ENCODE measurements at places on chromosomes 11 and 22.

DNA sequence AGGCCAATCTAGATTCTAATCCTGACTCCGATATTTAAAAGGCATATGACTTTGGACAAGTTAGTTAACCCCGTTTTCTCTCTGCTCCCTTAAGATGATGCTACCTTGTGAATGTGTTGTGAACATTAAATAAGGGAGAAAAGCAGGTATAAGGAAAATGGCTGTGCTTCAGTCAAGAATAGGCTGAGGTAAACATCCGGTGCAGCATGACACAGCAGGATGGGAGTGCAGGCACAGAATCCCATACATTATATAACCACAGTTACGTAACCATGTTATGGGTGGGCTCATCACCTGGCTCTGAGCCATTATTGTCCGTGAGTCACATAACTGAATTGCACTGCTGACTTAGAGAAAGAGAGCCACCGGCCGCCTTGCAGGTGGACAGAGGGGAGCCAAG, 382.2 kb upstream of the ANO5 start:
- no peak for DNase-seq

DNA sequence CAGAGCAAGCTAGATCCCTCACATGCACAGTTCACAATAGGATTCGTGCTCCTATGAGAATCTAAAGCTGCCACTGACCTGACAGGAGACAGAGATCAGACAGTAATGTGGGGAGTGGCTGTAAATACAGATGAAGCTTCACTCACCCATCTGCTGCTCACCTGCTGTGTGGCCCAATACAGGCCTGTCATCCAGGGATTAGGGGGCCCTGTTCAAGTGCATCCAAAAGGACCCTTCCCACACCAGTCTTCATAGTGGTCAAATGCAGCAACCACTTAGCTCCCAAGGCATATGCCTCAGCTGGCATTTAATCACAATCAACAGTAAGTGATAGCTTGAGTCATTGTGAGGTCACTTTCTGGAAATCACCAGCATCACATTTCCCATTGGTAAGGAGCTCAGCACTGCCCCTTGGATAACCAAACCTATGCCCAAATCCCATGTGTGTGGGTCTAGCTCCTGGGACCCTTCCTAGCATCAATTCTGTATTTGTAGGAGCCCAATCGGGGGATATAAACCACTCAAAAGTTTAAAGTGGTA, 65.6 kb downstream of the OR4C45 start:
- DNase-seq = no peak

DNA sequence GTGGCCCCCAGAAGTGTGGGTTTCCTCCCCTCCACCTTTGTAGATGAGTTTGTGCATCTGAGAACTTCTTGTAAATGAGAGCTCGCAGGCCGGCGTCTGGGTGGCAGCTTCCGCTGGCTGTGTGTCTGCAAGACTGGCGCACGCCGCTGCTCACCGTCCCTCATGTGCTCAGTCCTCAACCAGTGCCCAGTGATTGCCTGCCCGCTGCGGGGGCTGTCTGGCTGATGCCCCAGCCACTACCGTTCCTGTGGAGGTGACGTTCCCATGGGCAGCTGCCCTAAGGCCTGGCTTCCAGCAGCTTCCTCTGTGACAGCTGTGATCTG, 8.8 kb downstream of the TBX1 start:
- no peak for DNase-seq

DNA sequence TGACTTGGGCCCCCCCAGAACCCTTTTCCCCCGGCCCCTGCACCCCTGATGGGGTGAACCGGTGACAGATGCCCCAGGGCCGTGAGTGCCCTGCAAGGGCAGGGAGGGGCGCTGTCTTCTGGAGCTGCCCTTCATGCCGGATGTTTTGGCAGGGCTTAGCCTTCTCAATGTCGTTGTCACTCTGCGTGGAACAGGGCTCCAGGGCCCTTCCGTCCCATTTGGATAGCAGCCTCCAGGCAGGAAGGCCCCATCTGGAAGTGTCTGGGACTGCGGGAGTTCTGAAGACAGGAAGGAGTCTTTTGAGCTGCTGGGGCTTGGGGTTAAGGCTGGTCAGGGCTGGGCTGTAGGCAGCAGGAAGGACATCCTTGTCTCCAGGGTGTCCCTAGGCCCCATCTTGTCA, 4.6 kb downstream of the FRMD8 start:
- no peak for DNase-seq

- DNase-seq = no peak
Observed at GRCh38 chr22:37295213-37295886, 13.0 kb downstream of the CYTH4 start.

- DNase-seq = no peak
Observed at GRCh38 chr11:36447514-36447913, 62.6 kb downstream of the TRAF6 start.

- no peak for DNase-seq
Observed at GRCh38 chr11:72524711-72525110, 90.4 kb upstream of the CLPB start.

- DNase-seq = peak; percentile 11
Observed at GRCh38 chr22:22748297-22748743, 103.9 kb downstream of the GGTLC2 start.

DNA sequence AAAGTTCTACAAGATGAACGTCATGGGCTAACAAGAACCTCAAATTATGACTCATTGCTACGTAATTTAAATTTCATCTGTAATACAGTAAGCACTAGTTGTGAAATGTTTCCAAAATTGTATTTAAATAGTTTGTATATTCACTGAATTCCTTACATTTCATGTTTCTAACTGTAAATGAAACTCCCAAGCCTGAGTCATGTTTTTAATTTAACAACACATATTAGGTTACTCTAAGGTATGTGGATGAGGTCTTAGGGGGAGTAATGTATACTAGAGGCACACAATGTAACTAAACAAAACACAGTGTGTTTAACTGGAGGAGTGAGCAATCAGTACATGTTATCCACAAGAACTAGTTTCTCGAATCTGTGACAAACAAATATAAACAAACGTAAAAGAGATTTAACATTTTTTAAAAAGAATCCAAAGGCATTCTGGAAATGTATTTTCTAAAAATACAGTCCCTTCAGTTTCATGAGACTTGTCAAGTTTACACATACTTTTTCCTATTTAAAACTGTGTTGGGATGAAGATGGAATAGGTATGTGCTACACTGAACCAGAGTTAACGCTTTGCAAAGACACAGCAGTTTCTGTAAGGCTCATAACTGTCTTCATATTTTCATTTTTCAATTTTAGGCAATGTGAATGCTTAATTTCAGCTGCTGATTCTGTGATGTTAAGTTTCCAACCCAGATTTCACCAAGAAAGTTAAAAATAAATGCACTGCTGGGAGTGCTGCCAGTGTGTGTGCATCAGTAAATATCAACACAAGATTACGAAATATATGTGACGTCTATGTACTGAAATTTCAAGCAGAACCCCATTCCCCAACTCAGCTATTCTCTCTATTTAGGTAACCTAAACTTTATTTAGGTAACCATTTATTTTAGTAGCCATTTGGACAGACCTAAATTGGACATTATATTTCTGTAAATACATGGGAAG, 52.6 kb downstream of the PITPNB start:
- no peak for DNase-seq

GRCh38 chr22:43539572-43540528, 128.0 kb downstream of the MPPED1 start:
- DNase-seq = no peak

GRCh38 chr11:8035200-8035855, 45.7 kb upstream of the TUB start:
- DNase-seq = no peak

- DNase-seq = no peak
Observed at GRCh38 chr11:111476956-111477355, 35.2 kb downstream of the BTG4 start.

DNA sequence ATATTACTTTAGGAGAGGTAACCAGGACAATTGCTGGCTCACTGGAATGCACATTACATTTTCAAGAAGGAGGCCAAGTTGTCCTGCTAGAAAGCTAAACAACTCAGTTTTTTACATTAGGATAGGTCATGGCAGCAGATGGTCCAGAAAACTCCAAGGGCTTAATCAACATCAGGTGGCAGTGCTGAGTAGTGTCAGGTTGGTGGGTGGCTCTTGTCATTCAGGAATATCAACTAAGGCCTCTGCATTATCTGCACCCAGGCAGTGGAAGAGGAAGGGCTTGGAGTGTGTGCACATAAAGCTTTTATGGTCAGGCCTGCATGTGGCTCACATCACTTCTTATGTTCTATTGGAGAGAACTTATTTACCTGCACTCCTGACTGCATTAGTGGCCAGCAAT, 32.2 kb upstream of the OR4B1 start:
- DNase-seq = no peak

DNA sequence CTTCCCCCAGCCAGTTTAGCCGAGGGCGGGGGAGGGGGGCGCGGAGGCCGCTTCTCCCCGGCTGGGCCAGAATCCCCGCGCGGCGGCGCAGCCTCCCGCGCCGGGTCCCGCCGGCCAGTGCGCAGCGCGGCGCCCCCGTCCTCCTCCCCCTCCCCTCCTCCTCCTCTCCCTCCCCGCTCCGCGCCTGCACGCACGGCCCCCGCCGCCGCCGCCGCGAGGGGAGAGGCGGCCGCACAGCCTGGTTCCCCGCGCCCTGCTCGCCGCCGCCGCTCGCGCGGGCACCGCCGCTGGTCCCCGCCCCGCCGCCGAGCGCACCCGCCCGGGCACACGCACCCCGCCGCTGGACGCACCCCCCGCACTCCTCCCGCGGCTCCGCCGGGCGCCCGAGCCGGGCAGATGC, at the start of gene FLRT1:
Gene FLRT1, plus strand, starts transcription at position 356 of the 400 bp plus-strand sequence. CDS start 80,337 bp downstream, outside the sequence.
- no peak for DNase-seq

GRCh38 chr11:15114501-15115475, at the start of gene INSC:
Gene INSC (plus strand): TSS chr11:15114923. CDS start chr11:15149175, 34,252 bp downstream.
- DNase-seq = no peak

- DNase-seq = no peak
Observed at GRCh38 chr11:118265954-118266353, 1.9 kb upstream of the MPZL2 start.

DNA sequence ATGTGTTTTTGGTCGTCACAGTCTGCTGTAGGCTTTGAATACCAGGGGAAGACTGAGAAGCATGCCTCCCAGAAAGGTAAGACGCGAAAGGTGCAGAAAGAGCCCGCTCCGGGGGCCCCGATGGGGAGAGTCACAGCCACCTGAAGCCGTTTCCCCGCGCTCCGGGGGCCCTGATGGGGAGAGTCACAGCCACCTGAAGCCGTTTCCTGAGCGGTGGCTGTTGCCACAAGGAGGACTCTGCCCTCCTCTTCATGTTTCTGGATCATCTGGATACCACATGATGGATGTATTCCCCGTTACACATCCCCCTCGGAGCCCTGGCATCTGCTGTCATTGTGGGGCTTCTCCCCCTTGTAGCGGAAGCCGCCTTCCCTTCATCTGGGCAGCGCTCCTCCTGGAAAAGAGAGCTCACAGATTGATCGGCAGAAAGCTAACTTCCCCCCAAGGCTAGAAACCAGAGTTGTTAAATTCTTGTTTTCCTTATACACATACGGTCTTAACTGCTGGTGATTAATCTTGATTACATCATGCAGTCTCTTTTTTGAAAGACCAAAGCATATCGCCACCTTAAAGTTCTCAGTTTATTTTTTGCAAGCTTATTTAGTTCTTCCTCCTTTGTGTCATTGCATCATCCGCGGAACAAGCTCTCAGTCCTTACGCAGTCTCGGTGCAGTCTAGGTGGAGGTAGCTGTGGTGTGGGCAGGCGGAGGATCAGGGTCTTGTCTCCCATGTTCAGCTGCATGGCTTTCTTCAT, 17.5 kb downstream of the CTTN start:
- DNase-seq = no peak

GRCh38 chr11:61873588-61874376, 17.6 kb downstream of the FADS3 start:
- DNase-seq = no peak

DNA sequence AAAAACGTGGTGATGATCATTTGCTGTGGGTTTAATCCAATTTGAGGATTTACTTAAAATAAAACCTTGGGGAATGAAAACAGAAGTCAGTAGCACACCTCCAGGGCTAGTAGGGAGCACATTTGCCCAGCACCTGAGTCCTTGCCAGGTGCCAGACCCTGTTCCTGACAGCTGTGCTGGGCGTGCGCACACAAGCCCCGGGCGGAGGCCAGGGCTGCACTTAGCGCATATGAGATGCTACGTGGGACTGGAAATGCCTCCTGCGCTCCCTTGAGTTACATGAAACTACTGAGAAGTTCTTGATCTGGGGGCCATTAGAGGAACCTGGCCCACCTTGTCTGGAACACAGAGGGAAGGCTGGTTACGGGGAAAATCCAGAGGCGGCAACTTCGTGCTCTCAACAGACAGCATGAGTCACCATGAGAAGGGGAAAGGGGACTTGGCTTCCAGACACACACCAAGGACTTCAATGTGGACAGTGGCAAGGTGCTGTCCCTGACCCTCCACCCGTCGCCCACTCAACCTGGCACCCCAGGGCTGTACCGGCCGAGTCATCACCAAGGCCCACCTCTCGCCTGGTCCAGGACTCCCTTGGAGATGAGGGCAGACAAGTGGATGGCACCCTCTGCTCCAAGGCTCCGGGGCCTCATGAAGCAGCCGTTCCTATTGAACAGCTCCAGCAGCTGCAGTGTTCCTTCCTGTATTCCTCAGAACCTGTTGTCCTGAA, 1468.6 kb downstream of the BRD1 start:
- DNase-seq = no peak

- DNase-seq = no peak
Observed at GRCh38 chr22:30978304-30978962, 9.4 kb downstream of the TUG1 start.

GRCh38 chr22:25758316-25758715, 16.3 kb downstream of the MYO18B start:
- no peak for DNase-seq

GRCh38 chr11:16809886-16810668, 71.6 kb downstream of the C11orf58 start:
- DNase-seq = peak; percentile 17

DNA sequence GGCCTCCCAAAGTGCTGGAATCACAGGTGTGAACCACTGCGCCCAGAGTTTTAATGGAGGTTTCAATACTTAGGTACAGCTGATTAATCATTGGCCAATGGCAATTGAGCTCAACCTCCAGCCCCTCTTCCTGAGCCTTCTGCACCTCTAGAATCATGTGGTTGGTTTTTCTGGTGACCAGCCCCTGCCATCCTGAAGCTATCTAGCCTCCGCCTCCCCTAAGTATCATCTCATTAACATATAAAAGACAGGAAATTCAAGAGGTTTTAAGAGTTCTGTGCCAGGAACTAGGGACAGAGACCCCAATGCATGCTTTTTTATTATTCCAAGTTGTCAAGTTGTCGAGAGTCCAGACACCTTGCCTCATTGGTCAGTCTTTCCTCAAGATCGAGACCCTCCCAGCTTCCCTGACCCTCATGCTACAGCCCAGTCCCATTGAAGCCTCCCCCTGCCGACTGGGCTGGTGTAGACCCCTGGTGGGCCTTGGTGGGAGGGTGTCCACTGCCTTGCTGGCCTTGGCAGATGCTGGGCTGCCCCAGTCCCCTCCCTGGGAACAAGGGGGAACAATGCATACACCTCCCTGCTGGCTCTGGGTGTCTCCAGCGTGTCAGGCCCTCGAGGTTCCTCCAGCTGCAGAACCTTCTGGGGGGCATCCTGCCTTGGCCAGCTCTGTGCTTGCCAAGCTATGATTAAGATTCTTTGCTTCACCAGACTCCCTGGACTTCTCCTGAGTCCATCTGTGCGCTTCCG, 148.0 kb downstream of the CTTN start:
- DNase-seq = no peak
